ENCODE measurements at places on chromosomes 6 and 20. TPM values are rescaled to one million over a fixed set of nuclear protein-coding genes. Genes with fewer than 3 reads are reported as not detected.

DNA sequence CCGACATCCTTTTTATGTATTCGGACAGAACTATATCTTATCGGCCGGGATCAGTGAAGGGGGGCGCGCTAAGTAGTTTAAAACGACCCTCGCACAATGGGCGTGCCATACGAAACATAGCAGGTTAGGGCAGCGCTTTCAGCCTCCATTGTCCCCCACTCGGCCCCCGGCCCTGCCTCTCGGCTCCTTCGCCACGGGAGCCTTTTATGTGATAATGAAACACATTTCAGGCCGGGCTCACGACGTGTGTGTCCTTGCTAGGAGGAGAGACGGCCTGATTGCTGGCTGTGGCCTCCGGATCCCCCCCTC is 5.3 kb downstream of the FOXA2 start:
- no peak for DNase-seq

- no peak for DNase-seq
Measured at GRCh38 chr20:46833360-46833759, 61.3 kb upstream of the EYA2 start.

GRCh38 chr6:118535176-118535844 is 12.8 kb upstream of the PLN start:
- no peak for DNase-seq

RBBP8NL gene
- 0.13 TPM for total RNA-seq

LPA gene
- total RNA-seq: not detected

HLA-DOA gene
- 21.6 TPM for total RNA-seq

RNF182 gene
- 3.9 TPM for total RNA-seq

RBM12 gene
- total RNA-seq: 101 TPM
